ENCODE measurements at places on chromosomes 16 and 17. TPM values are rescaled to one million over a fixed set of nuclear protein-coding genes. Genes with fewer than 3 reads are reported as not detected.

DNA sequence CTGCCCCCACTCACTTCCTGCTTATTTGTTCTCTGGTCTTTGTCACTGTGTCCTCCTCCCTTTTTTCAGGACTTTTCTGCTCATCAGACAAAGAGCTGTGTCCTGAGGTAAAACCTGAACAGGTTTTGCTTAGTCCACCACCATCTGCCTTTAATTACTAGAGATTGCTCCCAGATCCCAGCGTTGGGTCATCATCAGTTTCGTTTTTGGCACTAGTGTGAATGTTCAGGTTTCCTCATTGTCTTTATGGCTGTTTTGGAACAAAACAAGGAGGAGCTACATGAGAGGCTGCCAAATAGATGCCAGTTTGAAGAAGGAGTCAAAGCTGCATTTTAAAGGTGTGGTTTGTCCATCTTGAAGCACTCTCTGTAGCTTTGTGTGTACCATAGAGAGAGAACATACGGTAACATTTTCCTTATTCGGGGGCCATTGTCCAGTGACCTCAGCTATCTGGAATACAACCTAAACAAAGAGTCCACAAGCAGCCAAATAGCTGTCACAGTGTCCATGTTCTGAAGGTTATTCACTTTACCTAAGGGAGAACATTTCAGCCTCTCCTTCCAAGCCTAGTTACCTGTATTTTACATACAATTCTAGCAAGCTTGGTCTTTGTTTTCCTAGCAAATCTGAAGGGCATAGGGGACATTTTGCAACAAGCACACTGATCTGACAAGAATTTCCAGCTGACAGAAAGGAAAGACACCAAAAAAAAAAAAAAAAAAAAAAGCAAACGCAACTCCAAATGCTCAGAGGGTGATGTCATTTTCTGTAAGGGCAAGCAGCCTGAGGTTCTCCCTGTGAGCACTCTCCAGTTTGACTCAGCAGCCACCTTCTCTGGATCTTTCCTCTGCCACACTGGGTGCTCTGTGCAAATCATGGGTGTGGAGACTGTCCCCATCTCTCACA lies 196.1 kb downstream of the NTN1 start:
- H3K27ac ChIP-seq, result no peak overlapping the region
- no peak for DNase-seq
- H3K4me1 ChIP-seq, result no peaks in the 10 kb centered on the region

Gene ZG16
- not detected for total RNA-seq

DNA sequence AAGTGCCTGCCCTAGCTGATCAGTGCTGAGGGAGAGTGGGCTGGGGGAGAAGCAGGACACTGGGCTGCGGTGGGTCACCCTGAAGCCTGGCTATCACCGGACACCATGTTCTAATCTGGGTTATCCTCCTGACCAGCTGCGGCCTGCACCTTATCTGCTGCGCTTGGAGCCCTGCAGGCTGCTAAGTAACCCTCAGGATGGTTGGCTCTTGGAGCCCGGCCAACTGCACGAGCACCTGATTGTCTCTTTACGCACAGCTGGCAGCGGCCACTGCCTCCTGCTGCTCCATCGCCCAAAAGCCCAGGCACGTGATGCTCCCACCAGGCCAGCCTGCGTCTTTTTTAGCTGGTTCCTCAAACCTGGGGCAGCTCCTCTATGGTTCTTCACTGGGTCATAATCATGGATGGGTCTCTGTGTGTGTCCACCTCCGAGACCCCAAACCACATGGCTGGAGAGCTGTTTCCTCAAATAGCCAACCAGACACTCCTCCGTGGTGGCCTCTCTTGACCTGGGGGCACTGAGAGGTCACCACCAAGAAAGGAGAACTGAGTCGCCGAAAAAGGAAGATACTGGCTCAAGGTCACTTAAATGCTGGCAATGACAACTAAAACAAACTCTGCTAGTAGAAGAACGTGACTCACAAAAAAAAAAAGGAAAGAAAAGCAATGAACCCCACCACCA lies 21.7 kb downstream of the SPHK1 start:
- H3K27ac ChIP-seq, result no peak overlapping the region
- no peak for DNase-seq
- no peaks in the 10 kb centered on the region for H3K27me3 ChIP-seq
- peaks cover 24% of the 10 kb centered on the region for H3K36me3 ChIP-seq
- H3K4me3 ChIP-seq, result no peak overlapping the region
- H3K4me1 ChIP-seq, result peaks cover 28% of the 10 kb centered on the region

- H3K36me3 ChIP-seq, result no peaks in the 10 kb centered on the region
- DNase-seq, result no peak
- no peak overlapping the region for H3K4me3 ChIP-seq
- H3K4me1 ChIP-seq, result peaks cover 28% of the 10 kb centered on the region
- H3K27ac ChIP-seq, result peak overlapping the region; percentile 80
Observed at GRCh38 chr16:4626396-4626795, 1.8 kb downstream of the MGRN1 start.

Gene TSR3
- total RNA-seq, result 29.4 TPM

DNA sequence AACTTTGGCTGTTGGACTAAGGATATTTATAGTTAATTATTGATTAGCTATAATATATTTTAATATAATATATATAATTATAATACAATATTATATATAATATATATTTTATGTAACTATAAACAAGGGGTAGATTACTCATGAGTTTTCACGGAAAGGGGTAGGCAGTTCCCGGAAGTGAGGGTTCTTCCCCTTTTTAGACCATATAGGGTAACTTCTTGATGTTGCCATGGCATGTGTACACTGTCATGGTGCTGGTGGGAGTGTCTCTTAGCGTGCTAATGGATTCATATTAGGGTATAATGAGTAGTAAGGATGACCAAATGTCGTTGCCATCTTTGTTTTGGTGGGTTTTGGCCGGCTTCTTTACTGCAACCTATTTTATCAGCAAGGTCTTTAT lies 315.6 kb downstream of the WWOX start:
- H3K4me3 ChIP-seq, result no peak overlapping the region
- no peaks in the 10 kb centered on the region for H3K36me3 ChIP-seq
- no peak for DNase-seq
- H3K27ac ChIP-seq, result no peak overlapping the region
- no peaks in the 10 kb centered on the region for H3K27me3 ChIP-seq

Gene HBA2
- not detected for total RNA-seq

DNA sequence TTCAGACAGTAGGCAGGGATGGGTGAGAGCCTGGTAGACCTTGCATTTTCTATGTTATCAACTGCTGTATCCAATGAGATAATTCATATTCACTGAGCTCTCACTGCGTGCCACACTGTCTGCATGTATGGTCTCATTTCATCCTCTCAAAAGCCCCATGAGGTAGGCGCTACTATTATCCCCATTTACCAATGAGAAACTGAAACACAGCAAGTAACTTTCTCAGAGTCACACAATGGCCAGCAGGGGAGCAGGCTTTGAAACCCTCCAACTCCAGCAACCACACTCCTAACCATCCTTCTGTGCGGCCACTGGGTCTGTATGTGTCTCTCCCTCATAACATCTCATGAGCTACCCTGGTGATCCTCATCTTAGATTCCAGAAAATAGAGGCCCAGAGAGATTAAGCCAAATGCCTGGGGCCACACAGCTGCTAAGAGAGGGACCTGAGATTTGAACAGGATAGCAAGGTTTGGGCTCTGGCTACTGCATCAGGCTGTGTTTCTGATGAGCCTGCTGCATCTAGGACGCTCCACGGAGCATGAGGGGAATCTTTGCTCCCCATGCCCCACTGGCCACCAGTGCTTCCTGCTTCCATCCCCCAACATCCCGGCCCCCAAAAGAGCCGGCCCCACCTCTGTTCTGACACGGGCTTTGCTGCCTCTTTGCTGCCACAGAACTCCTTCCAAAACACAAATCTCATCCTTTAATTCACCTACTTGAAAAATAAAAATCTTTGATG lies 3.2 kb downstream of the CCR7 start:
- DNase-seq, result peak; percentile 90
- peaks cover 97% of the 10 kb centered on the region for H3K4me1 ChIP-seq
- peak overlapping the region; percentile 91 for H3K27ac ChIP-seq
- no peaks in the 10 kb centered on the region for H3K36me3 ChIP-seq

DNA sequence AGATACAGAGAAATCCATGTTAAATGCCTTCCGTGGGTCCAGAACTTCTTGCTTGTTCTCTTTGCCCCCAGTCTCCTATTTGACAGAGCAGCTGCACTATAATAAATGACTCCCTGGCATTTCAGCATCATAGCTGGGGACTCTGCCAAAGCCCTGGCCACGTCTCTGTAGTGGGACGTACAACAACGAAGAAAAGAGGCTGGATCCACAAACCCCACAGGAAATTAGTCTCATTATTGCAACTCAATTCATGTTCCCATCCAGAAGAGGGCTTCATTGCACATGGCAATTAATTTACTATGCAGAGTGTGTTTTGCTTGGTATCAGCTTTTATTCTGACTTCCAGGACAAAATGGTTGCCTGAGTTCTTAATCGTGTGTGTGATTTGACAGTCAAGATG lies 121.3 kb downstream of the CDH13 start:
- H3K4me1 ChIP-seq, result no peaks in the 10 kb centered on the region
- peak; percentile 5 for DNase-seq
- H3K27ac ChIP-seq, result no peak overlapping the region
- H3K36me3 ChIP-seq, result no peaks in the 10 kb centered on the region
- H3K27me3 ChIP-seq, result no peaks in the 10 kb centered on the region

- no peaks in the 10 kb centered on the region for H3K4me1 ChIP-seq
- H3K4me3 ChIP-seq, result no peak overlapping the region
- H3K27ac ChIP-seq, result no peak overlapping the region
- DNase-seq, result no peak
- no peaks in the 10 kb centered on the region for H3K36me3 ChIP-seq
Observed at GRCh38 chr17:36469733-36470132, 16.7 kb upstream of the ZNHIT3 start.

Gene GRAP
- total RNA-seq, result 11.3 TPM

Data from natural killer cell (primary cell).